NCI-H2171 treated with DMSO at 0.1 percent for 48 hours (cell line): ENCODE measurements at places on chromosomes 1 and 21.
A peak's percentile ranks its signal among the peaks of the same experiment; 100 is the strongest.

GRCh38 chr1:245771511-245772281 is 616.9 kb downstream of the KIF26B start:
- DNase-seq: peak; percentile 26

GRCh38 chr1:226751214-226751613 is 12.1 kb upstream of the ITPKB start:
- no peak for DNase-seq

- peak; percentile 84 for DNase-seq
Observed at GRCh38 chr21:31374395-31374794, 30.3 kb upstream of the TIAM1 start.

DNA sequence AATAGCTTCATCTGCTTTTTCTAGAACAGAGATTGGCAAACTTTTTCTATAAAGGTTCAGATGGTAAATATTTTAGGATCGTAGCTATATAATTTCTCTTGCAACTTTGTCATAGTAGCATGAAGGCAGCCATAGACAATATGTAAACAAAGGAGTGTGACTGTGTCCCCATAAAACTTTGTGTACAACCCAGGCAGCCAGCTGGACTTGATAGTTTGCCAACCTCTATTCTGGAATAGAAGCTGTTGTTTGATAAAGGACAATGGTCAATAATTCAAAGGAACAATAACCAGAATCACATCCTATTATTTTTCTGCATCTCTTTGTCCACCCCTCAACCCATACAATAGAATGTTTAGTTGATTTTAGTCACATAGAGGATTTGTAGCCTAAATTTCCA is 286.7 kb downstream of the LMX1A start:
- no peak for DNase-seq
